ENCODE measurements at places on chromosomes 5 and 9.

DNA sequence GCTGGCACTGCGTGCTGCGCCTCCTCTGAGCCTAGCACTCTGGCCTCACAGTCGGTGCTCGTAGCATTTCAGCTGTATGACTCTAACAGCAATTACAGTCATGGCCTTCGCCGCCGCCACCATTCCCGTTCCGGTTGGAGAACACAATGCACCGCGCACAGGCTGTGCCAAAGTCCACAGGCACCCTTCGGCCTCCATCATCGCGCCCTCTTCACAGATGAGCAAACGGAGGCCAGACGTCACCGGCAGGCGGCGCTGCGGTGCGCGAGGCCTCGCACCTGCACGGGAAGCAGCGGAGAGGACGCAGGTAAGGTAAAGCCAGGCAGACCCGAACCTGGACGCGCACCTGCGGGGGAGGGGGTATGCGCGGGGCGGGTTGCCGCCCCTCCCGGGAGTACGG, 128.9 kb downstream of the BARX1 start:
- no peak for DNase-seq

DNA sequence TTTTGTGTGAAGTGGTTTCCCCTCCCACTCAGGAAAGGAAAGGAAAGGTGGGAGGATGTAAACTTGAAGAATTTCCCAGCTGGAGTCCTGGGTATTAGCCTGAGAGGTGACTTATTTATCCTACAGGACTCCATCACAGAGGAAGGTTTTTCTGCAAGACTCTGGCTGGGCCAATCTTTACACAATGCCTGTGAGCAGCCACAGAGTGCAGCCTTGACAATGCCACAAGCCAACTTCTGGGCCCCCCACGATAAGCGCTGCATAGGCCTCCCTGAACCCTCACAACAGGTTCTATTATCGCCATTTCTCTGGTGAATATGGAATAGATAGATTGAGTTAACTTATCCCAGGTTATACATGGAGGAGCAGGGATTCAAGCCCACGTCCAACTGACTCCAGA, 12.4 kb downstream of the TTC39B start:
- no peak for DNase-seq

GRCh38 chr5:115455301-115455707, 89.3 kb downstream of the FEM1C start:
- DNase-seq = peak; percentile 63

GRCh38 chr9:114272739-114273431, 50.0 kb upstream of the ORM1 start:
- no peak for DNase-seq

GRCh38 chr9:112271466-112272098, 61.8 kb downstream of the PTBP3 start:
- no peak for DNase-seq

DNA sequence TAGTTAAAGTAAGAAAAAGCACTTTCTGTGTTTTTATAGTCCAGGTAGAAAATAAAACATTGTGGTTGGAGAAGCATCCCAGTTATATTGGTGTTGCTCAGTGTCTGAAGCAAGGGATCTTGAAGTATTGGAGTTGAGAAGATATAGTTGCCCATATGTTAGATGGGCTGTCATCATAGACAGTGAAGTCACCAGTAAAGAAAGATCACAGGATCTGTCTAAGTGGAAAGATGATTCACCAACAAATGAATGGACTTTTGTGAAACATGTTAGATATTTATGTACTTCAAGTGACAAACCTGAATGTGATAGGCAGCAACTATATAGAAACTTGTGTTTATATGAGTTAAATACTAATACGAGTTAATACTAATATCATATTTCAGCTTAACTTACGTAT, 11.7 kb downstream of the OGN start:
- DNase-seq = no peak

DNA sequence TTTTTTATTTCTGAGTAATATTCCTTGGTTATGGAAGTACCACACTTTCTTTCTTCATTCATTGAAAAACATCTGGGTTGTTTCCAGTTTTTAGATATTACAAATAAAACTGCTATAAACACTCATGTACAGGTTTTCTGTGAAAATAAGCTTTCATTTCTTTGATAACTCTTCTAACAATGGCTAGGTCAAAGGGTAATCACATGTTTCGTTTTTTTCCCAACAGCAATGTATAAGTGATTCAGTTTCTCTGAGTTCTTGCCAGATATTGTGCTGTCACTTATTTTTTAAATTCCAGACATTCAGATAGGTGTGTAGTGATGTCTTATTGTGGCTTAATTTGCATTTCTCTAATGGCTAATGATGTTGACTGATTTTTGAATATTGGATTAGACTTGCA, 16.7 kb upstream of the TNPO1 start:
- no peak for DNase-seq

DNA sequence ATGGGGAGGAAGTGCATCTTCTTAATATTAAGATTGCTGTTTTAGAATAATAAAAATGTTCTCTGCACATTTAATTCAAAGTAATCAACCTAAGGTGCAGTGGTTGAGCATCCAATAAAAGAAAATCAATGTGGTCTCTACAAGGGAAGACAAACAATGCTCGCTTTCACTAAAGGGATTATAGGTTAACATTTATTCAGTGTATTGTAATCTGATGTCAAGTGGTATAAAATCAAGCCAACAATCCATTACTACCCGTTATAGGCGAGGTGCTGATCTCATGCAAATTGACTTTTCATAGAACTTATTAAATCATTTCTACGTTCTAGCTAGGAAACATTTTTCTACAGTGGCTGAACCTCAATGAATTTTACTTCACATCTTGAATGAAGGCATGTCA, 773.9 kb downstream of the NR2F1-AS1 start:
- no peak for DNase-seq

DNA sequence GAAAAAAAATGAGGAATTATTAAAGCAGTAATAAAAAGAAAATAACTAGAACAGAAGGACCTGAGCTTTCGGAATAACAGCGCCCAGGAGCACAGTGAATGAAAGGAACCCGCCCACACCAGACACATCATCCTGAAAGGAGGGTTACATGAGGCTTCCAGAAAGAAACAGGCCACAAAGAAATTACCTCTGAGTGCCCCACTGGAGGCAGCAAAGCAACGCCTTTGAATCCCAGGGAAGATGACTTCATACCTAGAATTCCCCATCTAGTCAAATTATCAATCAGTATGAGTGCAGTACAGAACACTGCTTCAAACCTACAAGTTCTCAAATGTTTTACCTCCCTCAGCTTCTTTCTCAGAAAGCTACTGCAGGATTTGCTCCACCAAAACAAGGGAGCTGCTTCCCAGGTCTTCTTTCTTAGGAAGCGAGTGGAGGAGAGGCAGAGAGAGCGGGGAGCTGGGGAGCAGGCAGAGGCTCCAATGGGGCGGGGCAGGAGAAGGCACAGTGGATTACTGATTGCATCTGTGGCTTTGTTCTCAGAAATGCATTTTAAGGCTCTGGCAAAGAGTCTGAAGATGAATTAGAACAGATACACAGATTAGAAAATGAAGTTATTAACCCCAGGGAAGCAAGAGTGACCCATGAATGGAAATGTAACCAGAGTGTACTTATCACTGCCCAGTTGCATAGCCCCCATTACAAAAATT, 87.1 kb downstream of the SEMA4D start:
- peak; percentile 38 for DNase-seq

DNA sequence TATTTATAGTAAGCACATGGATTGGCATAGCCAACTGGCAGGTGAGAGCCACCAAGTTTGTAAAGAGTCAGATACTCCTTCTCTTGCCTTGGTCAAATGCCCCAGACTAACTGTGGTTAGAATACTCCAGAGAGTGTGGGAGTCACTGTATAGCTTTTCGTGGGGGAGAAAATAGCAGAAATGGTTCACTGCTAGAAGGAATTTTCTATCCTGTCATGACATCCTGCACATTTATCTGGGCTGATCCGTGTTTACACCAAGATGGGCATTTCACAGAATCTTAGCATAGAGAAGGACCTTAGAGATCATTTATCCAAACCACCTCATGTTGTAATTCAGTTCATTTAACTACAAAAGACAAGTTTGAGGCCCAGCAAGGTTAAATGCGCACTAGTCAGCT, 460.8 kb downstream of the ENC1 start:
- no peak for DNase-seq

- DNase-seq = no peak
Observed at GRCh38 chr5:112830378-112830777, 30.7 kb upstream of the SRP19 start.

GRCh38 chr5:155728857-155729683, 597.9 kb upstream of the SGCD start:
- DNase-seq = no peak

DNA sequence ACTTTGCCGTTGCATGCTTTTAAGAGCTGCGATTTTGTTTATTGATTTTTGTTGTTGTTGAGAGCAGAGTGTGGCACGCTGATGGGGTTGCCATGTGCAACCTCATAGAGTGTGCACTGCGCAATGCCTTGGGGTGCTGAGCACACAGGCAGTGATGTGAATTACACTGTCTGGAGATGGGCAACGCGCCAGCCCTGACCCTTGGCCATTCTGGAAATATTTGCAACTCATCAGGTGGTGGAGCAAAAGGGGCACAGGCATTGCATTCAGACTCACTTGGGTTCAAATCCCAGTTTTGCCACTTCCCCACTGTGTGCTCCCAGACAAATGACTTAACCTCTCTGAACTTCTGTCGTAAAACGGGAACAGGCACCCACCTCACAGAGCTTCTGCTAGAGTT, 25.6 kb downstream of the DUSP1 start:
- DNase-seq = no peak

DNA sequence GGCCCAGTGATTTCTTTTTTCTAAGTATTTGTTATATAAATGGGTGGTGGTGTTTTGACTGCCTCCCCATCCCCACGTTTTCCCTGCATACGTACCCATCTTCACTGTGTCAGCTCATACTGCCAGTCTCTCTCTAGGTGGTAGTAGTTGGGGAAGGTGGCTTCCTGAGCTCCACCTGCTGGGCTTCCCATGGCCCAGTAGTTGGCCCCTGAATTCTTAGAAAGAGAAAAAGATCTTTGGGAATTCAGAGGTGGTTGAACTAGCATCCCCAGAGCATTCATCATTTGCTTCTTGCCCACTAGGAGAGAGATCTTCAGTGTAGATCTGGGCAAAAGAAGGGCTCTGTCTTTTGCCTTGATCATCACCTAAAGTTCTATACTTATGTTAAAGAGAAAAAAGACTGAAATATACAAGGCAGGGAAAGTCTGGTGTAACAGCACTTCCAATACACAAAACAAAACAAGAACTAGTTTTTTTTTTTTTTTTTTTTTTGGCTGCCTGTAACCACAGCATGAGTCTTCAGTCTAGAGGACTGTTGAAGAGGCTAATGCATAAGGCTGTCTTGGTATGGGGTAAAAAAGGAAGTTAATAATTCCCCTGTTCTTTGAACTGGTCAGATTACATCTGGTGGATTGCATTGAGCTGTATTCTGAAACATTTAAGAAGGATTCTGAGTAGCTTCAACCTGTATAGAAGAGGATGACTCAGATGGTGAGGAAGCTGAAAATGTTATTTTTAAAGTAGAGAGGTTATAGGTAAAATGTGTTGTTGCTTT, 128.7 kb downstream of the ATG10 start:
- no peak for DNase-seq

DNA sequence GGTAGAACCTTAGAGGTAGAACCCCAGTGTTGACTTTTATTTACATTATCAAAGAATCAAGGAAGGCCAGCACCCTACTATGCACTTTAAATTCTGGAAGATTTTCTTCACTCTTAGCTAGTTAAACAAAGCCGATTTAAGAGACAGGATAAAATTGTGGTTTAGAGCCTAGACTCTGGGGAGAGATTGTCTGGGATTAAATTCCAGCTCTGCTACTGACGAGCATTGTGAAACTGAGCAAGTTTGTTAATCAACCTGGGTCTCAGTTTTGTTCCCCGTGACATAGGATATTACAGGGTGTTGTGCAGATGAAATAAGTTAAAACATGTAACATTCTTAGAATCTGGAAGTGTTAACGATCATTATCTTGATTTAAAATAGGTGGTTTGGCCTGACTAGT, 83.5 kb downstream of the FEM1C start:
- DNase-seq = no peak

DNA sequence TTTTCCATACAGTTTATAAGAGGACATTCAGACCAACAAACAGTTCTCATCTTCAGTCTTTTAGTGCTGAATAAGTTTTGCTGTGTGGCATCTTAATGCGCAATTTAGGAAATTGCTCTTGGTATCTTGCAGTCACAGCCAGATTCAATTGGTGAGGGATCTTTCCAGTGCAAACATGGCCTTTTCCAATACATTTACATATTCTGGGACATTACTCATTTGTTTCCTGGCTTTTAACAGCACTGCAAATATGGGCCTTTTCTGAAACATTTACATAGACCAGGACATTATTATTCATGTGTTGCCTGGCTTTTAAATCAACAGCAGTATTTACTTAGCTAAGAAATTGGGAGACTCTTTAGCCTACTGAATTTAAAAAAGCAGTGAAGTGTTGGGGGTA, 22.7 kb downstream of the ANKRD33B start:
- no peak for DNase-seq

- no peak for DNase-seq
Observed at GRCh38 chr5:177366528-177367322, 9.0 kb downstream of the RGS14 start.

GRCh38 chr5:83724001-83724400, 3.3 kb upstream of the HAPLN1 start:
- no peak for DNase-seq

DNA sequence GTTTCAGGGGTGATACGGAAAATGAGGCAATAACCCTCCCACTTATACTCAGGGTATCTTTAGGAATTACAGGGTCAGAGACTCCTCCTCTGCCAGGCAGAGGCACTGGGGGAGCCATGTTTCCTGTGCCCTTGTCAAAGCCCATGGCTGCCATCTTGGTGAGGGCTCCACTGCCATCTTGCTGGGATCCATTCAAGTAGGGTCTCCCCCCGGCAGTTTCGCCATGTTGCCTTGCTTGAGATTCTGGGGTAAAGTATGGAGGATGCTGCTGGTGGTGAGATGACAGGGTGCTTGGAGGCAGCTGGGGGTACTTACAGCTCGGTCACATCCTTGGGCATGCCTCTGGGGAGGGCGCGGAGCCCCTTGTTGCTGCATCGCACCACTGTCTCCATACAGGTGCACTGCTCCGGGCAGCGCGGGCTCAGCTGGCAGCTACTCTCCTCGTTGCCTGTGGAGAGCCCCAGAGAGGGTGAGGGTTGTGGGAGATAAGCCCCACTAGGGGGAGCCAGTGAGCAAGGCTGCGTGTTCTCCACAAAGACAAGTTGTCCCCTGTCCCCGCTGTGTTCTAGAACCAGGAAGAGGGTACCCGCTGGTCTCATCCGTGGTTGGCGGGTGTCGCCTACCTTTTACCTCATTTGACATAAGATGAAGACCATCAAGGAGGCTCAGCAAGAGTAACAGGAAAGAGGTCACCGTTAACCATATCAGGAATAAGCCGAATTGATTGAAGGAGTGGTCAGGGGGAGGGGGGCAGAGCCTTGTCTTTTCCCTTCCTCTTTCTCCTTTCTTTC, 169.0 kb upstream of the PANK3 start:
- peak; percentile 58 for DNase-seq

- no peak for DNase-seq
Observed at GRCh38 chr5:118533156-118533555, 455.2 kb downstream of the DTWD2 start.

GRCh38 chr9:84655447-84655846, 14.1 kb upstream of the NTRK2 start:
- DNase-seq = no peak

GRCh38 chr5:10268100-10268499, 18.0 kb downstream of the CCT5 start:
- no peak for DNase-seq
